ENCODE measurements at places on chromosomes 4 and X.

DNA sequence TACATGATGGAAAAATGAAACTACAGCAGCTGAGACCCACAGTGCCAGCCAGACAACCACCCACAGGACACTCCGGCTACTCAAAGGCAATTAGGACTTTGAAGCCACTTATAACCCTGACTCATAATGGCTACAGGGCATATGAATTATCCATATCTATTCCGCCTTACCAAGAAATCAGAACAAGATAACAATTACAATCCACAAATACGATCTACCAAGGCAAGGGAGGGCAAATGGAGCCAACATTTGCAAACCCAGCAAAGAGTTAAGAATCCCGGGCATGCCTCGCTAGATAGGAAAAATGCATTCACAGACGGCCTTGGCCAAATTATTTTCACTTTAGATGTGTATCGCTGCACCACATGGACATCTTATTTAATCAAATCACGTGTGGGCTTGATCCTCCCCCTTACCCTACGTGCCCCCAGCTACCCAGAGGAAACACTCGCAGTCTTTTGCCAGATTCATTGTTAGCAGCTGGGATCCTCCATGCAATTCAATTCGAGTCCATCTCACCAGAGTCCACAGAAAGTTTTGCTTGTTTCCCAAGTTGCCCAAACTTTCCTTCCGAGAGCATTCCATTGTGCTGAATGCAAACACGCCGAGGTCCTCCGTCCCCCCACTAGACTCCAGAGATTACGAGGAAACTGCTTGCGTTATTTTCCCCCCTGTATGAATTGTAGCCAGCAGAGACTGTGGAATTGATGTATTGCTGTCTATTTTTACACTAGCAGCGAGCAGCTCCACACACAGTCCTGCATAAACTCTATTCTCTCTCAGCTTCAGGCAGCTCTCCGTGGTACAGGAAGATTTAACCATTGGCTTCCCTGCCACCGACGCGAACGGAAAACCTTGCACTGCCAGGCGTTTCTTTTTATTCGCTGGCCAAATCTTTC is 1.2 kb downstream of the PPARGC1A start:
- no peak for DNase-seq

DNA sequence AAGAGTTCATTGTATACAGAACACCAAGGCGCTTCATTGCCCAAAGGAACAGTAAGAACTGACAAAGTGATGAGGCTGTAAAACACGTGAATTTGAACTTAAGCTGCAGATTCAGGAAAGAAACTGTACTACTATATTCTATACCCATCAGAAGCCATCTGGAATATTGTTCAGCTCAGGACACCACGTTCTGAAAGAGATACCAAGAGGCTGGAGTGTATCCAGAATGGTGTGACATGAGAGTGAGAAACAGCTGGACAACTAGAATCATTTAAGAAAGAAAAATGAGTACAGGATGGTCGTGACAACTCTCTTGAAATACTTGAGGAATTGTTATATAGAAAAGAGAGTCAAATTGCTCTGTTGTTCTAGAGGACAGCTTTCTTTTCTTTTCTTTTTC is 94.9 kb downstream of the MGST2 start:
- DNase-seq = no peak

DNA sequence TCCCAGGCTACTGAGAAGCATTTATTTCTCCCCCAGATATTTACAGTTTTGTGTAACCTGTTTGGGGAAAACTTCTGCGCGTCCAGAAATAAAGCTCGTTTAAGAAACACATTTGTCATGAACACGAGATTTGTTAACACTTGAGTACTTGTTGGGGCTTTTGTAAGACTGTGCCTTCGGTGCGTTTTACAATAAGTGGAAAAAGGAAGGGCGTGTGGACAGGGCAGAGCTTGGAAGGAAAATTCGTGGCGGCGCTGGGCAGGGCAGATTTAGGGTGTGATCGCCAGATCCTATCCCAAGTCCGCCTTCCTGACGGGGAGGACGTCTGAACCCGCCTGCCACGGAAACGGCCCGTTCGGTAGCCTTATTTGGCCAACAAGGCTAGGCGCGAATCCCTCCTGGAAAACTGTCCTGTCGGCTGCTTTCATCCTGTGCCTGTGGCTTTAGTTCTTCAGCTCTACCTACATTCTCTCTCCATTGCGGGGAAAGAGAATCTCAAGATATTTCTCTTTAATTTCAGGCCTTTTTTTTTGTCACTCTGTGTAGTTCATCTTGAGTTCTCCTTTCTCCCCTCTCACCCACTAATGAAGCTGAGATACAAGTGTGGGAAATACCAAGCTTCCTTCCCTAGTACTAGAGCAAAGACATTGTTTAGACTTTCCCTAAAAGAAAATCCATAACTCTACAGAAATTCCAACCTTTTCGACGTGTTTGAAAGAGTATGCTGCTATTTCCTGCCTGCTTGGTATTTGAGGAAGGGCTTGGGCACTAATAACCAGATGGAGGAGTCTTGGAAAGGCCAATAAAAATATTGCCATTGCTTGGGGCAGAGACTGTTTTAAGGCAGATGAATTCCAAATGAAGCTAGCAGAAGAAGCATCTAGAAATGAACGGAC is 982 bp downstream of the PDLIM5 start:
- DNase-seq = no peak

- no peak for DNase-seq
Observed at GRCh38 chr4:80173841-80174240, 23.5 kb upstream of the PRDM8 start.

- DNase-seq = no peak
Observed at GRCh38 chr4:79650217-79650616, 242.2 kb upstream of the GK2 start.

GRCh38 chrX:46770000-46770816 is 11.3 kb upstream of the SLC9A7 start:
- no peak for DNase-seq

- DNase-seq = no peak
Observed at GRCh38 chr4:82745173-82745842, 53.3 kb downstream of the SCD5 start.

DNA sequence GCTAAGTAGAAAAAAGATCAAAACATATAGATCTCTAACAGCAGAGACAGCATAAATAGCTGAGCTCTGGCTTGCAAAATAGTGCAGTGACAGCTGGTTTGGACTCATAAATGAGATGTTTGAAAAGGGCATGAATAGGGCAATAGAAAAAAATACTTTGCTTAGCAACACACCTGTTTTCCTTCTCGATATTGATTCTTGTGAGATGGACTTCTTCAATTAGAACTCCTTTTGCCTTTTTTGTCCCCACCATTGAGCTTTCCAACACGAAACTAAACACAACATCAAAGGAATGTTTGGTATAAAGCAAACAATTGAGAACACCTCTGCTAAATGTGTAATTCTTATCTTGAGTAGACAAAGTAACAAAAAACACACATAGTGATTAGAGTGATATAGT is 726.3 kb downstream of the RAPGEF2 start:
- no peak for DNase-seq

DNA sequence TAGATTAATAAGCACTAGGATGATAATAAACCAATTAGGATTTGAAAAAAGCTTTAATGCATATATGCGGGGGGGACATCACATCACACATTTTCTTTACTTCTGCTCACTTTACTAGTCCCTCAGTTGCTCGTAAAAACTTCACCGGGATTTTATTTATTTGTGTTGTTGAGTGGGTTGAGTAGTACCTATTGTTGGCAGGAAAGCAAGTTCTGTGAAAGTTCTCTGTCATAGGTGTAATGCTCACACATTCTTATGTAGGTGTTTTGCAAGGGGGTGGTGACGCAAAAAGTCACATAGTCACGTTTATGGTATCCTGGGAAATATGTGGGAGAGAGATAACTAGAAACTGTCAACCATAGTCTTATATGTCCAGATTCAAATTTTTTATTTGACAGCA is 65.3 kb downstream of the PDLIM5 start:
- no peak for DNase-seq
